T-helper 17 cell (primary cell): ENCODE measurements at places on chromosomes 7 and 10. TPM values are rescaled to one million over a fixed set of nuclear protein-coding genes. Genes with fewer than 3 reads are reported as not detected.

The TPST1 gene
- 0.65 TPM for total RNA-seq

DNA sequence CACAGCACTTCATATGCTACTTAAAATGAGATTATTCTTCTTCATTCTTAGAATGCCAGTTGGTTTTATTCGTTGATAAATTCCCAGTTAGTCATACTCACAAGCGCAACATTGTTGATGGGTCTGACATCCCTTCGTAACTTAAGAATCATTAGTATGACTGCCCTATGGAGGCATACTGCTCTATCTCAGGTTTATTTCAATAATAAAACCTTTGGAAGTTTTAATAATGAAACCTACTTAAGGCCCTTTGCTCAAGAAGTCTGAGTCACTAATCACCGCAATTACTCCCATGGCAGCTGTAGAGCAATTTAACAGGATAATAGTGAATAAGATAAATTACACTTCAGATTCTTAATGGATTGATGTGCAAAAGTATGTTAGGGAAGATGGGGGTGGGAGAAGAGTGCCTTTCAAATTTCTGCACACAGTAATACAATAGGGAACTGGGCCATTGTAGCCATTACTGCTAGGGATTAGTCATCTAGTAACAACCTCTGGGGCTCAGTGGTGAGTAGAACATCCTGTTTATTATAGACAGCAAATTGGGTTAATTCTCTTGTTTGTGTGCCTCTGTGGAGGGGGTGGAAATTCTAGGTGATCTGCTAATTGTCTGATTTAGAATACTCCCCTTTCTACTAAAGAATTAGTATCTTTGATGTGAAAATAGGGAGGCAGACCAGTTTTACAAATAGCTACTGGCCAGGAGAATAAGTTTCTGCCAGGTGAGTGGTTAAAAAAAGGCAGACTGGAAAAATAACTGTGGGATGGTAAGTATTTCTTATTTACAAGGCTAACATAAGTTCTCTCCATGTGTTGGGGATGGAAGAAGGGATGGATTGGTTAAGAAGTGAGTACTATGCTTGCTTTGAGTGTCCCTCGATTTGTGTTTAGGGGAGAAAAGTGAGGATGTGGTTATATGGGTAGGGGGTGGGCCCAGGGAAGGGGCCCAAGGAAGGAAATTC is 74.5 kb upstream of the VKORC1L1 start:
- no peaks in the 10 kb centered on the region for H3K27me3 ChIP-seq
- peaks cover 12% of the 10 kb centered on the region for H3K36me3 ChIP-seq
- H3K4me1 ChIP-seq: peaks cover 10% of the 10 kb centered on the region
- H3K27ac ChIP-seq: peak overlapping the region; percentile 1
- H3K4me3 ChIP-seq: peak overlapping the region; percentile 37

The HOXA13 gene
- total RNA-seq: not detected

The SLC39A12 gene
- total RNA-seq: not detected

The ZDHHC4 gene
- 19.1 TPM for total RNA-seq

- no peak for DNase-seq
- H3K27ac ChIP-seq: no peak overlapping the region
- peaks cover 9% of the 10 kb centered on the region for H3K4me1 ChIP-seq
- H3K27me3 ChIP-seq: no peaks in the 10 kb centered on the region
- H3K36me3 ChIP-seq: no peaks in the 10 kb centered on the region
- no peak overlapping the region for H3K4me3 ChIP-seq
These were observed 15.9 kb downstream of the NT5C2 start for GRCh38 chr10:103177123-103177522.

DNA sequence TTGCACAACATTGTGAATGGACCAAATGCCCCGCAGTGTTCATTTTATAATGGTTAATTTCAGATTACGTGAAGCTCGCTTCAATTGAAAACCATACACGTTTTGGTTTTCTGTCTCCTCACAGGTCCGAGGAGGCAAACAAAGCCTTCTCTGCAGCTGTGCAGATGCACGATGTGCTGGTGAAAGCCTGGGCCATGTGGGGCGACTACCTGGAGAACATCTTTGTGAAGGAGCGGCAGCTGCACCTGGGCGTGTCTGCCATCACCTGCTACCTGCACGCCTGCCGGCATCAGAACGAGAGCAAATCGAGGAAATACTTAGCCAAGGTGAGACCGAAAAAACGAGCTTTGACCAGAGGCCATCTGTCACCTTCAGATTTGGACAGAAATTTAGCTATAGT is 110.3 kb downstream of the TRRAP start:
- no peak for DNase-seq
- H3K36me3 ChIP-seq: peaks cover 15% of the 10 kb centered on the region
- H3K27me3 ChIP-seq: no peaks in the 10 kb centered on the region
- no peak overlapping the region for H3K4me3 ChIP-seq
- peak overlapping the region; percentile 34 for H3K27ac ChIP-seq

The TMUB1 gene
- 46.6 TPM for total RNA-seq

The DGKI gene
- total RNA-seq: 0.02 TPM

The CSTF2T gene
- 18.7 TPM for total RNA-seq

The HOXA6 gene
- not detected for total RNA-seq

DNA sequence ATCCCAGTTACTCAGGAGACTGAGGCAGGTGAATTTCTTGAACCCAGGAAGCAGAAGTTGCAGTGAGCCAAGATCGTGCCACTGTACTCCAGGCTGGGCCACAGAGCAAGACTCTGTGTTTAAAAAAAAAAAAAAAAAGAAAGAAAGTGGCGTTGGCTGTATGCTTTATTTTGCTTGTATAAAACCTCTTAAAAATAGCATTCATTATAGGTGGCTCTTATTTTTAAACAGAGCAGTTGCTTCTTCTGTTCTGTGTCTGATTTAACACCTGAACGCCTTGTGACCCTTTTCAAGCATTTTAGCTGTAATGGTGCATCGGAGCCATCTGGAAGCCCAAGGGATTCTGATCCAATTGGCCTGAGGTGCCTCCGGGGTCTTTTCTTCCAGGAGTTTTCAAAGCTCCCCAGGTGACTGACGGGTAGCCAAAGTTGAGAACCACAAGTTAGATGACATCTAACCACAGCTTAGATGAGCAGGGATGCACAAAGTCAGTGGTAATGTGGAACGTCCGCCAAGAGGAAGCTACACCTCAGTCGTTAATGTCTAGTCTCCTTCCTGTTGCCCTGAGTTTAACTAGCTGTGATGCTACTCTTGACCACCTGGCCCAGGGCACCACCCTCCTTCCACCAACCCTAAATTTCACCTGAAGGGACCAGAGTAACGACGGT is 274.6 kb upstream of the KLF6 start:
- peaks cover 14% of the 10 kb centered on the region for H3K4me1 ChIP-seq
- no peak for DNase-seq
- peak overlapping the region; percentile 75 for H3K27ac ChIP-seq
- H3K27me3 ChIP-seq: no peaks in the 10 kb centered on the region
- H3K4me3 ChIP-seq: peak overlapping the region; percentile 62
- no peaks in the 10 kb centered on the region for H3K36me3 ChIP-seq

GRCh38 chr10:126369125-126369710 is 19.1 kb downstream of the ADAM12 start:
- H3K27ac ChIP-seq: peak overlapping the region; percentile 37
- H3K4me1 ChIP-seq: peaks cover 2% of the 10 kb centered on the region
- H3K36me3 ChIP-seq: no peaks in the 10 kb centered on the region
- H3K27me3 ChIP-seq: no peaks in the 10 kb centered on the region
- DNase-seq: no peak

DNA sequence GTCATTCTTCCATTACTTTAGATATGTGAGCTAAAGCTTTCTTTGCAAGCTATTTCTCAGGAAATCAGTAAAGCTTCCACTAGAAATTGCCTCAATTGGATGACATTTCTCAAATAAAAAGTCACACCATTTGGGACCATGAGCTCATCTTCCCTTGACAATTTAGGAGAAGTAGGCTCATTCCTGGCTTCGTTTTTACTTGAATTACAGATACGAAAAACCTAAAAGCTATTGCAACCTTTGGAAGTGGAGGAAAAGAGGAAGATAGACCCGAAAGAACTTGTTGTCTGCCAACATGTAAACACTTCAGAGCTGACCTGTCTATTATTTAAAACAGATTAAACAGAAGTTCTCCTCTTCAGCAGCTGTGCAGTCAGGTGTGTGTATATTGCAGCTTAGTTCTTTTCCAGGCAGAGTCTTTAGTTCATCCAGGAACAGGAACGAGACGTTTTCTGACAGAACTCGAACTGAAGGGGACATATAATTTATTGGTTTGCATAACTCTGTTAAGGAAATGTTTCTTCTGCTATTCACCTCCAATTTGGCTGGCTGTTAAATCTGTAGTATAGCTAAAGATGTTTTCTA is 43.1 kb upstream of the ST8SIA6 start:
- peaks cover 8% of the 10 kb centered on the region for H3K27me3 ChIP-seq
- peaks cover 5% of the 10 kb centered on the region for H3K4me1 ChIP-seq
- DNase-seq: no peak
- H3K36me3 ChIP-seq: peaks cover 4% of the 10 kb centered on the region
- H3K27ac ChIP-seq: no peak overlapping the region
